BE2C (cell line): ENCODE measurements at places on chromosomes 13 and 19.
A peak's percentile ranks its signal among the peaks of the same experiment; 100 is the strongest.

GRCh38 chr13:102286326-102286725, 115.5 kb downstream of the FGF14 start:
- DNase-seq, result no peak

GRCh38 chr13:91567485-91568207, 169.2 kb downstream of the GPC5 start:
- no peak for DNase-seq

- DNase-seq, result no peak
Measured at GRCh38 chr19:44668985-44669764, 2.1 kb upstream of the CEACAM19 start.

GRCh38 chr13:47413112-47413511, 516.3 kb upstream of the HTR2A start:
- DNase-seq, result no peak

DNA sequence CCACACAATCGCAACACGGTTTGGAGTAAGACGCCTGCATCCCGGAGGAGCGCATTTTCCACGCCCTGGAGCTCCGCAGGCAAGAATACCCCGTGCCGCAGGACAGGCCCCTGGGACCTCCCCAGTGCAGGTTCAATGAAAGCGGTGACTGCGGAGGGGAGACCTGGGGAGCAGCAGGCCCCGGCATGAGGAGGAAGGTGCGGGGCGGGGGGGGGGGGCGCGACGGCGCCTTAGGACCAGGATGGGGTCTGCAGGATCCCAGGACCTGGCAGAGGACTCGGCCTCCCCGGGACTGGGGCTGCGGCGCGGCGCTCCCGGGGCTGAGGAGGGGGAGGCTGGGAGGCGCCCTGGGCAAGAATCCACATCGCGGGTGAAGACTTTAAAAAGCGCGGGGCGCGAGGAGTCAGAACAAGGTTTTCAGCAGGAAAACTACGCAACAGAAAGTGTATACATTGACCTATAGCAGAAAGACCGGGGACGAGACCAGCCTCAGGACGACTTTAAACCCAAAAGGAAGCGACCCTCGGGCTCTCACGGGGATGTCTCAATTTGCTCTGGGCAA, 432 bp downstream of the ZNF611 start:
- peak; percentile 24 for DNase-seq

- DNase-seq, result no peak
Measured at GRCh38 chr13:91459485-91459884, 61.1 kb downstream of the GPC5 start.

GRCh38 chr19:37855098-37855497, 51.3 kb downstream of the WDR87 start:
- peak; percentile 76 for DNase-seq
